ENCODE measurements at places on chromosomes 4 and X.

DNA sequence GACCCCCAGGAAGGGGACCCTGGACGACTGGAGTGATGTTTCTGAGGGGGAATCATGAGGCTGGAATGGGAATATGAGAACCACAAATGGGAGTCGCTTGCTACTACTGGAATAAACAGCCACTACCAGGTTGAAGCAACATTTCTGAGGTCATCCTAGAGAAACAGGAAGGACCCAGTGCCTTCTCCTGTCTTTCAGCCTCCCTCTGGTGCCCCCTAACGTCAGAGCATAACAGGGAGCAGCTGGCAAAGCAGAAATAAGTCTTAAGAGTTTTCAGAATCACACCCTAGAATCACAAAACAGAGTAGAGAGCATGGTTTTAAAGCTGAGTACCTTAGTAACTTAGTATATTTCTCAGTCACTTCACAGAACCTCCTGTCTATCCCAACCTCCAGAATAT is 347.8 kb upstream of the PITX2 start:
- no peak for DNase-seq

DNA sequence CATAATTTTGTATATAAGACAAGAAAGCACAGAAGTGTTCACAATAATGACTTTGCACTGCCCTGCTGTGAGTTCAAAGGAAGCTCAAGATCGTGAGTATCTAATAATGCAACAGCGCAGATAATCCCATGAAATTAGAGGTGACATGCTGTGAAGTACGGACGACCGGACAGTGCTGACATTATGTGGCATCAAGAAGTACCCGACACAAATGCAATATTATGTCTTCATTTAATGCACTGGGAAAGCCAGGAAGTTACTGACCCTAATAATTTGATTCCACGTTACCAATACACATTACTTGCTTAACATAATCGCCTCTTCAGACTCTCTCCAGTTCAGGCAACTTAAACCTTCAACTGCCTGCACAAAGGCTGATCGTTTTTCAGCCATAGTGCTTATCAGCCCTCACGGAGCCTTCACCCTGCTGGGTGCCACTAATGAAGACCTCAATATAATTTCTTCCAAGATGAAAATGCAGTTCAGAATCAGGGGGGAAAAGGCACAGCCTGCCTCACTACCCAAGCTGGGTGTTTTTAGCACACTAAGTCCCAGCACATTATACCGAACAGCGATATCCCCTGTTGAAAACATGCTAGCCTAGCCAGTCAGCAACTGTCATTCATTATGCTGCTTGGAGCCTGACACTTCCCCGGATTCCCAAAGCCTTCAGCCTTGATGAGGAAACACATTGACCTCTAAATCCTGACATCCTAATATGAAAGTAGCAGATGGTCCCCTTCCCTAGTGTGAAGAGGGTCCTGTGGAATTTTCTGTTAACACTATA is 56.1 kb downstream of the SLC7A11 start:
- no peak for DNase-seq

GRCh38 chr4:59655996-59656395 is 1544.1 kb upstream of the ADGRL3 start:
- DNase-seq, result no peak

- no peak for DNase-seq
Observed at GRCh38 chr4:70178075-70178660, 17.4 kb upstream of the ODAM start.

- no peak for DNase-seq
Observed at GRCh38 chrX:31497086-31497485, 425.2 kb upstream of the FTHL17 start.

GRCh38 chrX:153442463-153442862 is 3.4 kb downstream of the TREX2 start:
- no peak for DNase-seq

DNA sequence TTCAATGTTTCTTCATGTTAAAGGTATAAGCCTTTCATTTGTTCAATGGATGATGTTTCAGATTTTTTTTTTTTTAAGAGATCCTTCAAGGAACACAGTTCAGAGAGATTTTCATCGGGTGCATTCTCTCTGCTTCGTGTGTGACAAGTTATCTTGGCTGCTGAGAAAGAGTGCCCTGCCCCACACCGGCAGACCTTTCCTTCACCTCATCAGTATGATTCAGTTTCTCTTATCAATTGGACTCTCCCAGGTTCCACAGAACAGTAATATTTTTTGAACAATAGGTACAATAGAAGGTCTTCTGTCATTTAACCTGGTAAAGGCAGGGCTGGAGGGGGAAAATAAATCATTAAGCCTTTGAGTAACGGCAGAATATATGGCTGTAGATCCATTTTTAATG is 75.8 kb downstream of the NPNT start:
- no peak for DNase-seq

DNA sequence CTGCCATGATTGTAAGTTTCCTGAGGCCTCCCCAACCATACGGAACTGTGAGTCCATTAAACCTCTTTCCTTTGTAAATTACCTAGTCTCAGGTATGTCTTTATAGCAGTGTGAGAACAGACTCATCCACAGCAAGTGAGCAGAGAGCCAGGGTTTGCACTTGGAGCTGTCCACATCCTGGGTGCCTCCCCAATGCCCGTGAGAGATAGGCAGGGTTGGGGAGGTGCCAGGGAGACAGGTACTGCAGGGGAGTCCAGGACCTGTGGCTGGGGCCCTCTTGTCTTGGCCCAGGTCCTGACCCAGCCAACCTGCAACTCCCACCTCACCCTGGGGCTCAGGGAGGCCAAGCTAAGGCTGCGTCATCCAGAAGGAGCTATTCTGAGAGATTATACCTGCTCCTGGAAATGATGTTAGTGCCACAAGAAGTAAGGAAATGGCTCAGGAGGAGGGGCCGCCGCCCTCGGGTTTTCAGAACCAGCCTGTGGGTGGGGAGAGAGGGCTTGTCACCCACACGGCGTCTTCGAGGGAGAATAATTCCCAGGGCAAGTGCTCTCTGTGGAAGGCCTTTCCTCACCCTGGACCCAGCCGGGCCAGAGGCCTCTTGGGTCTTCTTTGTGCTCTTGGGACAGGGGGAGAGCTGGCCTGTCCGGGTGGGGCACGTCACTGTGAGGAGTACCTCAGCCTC is 66.5 kb downstream of the ADRA2C start:
- DNase-seq, result no peak

- no peak for DNase-seq
Observed at GRCh38 chr4:153988492-153989363, 199.8 kb upstream of the SFRP2 start.

DNA sequence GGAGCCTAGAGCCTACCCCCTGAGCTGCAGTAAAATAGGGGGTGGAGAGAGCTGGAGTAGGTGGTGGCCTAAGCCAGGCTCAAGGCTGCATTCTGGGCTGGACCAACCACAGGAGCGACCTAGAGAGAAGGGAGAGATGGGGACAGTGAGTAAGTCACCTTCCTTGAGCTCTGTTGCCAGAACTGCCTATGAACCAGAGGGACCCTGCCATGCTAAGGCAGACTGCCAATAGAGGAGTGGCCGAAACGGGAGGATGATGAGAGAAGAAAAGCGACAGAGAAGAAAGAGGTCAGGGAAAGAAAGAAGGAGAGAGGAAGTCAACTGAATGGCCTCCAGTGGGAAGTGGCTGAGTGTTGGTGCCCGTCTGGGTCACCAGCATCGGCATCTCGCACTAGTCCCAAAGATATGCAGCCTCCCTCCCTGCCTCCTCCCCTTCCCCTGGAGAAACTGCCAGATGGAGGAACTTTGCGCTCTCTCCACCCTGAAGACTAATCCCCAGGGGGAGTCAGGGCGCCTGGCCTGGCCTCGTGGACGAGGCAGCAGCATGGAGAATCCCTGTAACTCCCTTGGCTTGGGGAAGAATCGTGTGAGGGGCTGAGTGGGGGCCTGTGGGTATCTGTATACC is 28.8 kb downstream of the ELF4 start:
- DNase-seq, result no peak

DNA sequence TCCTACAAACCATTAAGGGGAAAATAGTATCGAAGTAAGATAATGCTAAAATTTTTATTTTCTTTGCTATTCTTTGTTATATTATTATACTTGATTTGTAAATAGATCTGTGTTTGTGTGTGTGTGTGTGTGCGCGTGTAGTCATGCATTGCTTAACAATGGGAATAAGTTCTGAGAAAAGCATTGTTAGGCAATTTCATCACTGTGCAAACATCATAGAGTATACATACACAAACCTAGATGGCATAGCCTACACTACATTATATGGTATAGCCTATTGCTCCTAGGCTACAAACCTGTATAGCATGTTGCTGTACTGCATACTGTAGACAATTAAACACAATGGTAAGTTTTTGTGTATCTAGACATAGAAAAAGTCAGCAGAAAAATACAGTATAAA is 17.1 kb downstream of the MTTP start:
- DNase-seq, result no peak

DNA sequence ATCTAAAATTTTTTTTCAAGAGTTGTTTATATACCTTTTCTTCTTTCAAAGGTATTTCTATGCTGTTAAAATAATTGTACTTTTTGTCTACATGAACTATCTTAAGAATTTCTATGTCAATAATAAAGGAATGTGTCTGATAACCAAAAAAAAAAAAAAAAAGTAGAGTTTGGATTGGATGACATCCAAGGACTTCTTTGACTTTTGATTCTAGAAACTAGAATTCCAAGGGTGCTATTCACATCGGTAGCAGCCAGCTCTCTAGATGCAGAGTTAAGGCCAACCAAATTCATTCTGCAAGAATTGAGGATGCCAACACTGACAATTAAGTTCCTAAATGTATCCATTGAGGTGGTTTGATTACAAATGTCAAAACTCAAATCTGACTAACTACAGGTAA is 42.0 kb upstream of the PRKG2 start:
- DNase-seq, result no peak

All from stimulated activated CD4-positive, alpha-beta T cell treated with anti-CD3 and anti-CD28 coated beads, Interleukin-15, amount 100 ng/mL, for 1 hour (primary cell).